ENCODE measurements at places on chromosomes 7 and 10.

DNA sequence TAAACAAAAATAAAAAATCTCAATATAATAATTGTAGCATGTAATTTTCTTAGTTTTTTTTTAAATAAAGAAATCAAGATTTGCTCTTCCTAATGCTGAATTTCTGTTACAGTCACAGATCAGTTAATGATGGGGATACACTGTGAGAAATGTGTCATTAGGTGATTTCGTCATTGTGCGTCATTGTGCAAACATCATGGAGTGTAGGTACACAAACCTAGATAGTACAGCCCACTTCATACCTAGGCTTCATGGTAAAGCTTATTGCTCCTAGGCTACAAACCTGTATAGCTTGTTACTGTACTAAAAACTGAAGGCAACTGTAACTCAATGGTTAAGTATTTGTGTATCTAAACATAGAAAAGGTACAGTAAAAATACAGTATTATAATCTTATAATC lies 74.4 kb upstream of the LSM8 start:
- no peak for DNase-seq

DNA sequence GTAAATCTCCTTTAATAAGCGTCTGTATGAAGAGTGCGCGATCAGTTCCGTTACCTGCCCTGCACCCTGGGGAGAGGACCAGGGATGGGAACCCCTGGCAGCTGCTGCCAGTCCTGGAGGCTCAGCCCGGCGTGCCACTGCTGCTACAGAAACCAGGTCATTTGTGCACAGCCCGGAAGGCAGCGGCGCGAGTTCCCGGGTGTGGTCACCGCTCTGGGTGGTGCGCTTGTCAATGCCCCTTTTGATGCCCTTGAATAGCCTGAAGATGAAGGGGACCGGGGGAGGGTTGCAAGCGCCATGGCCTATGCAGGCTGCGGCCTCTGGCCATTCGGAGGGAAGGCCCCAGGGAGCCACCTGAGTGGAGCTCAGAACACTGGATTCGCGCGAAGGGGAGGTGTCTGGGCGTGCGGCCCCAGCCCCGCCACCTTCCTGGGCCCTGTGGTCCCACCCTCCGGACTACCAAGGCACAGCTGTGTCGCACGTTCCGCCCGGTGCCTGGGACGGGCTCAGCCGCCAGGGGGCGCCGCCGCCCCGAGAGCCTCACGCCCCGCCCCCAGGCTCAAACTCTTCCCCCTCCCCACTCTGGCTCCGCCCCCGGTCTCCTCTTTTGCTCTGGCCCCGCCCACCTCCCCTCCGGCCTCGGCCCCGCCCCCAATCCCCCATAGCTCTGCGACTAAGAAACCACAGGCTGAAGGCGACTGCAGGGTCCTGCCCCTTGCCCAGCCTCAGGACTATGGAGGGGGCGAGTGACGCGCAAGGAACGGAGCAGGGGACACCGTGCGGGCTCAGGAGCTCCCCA lies 16.5 kb downstream of the AP5Z1 start:
- peak; percentile 86 for DNase-seq

DNA sequence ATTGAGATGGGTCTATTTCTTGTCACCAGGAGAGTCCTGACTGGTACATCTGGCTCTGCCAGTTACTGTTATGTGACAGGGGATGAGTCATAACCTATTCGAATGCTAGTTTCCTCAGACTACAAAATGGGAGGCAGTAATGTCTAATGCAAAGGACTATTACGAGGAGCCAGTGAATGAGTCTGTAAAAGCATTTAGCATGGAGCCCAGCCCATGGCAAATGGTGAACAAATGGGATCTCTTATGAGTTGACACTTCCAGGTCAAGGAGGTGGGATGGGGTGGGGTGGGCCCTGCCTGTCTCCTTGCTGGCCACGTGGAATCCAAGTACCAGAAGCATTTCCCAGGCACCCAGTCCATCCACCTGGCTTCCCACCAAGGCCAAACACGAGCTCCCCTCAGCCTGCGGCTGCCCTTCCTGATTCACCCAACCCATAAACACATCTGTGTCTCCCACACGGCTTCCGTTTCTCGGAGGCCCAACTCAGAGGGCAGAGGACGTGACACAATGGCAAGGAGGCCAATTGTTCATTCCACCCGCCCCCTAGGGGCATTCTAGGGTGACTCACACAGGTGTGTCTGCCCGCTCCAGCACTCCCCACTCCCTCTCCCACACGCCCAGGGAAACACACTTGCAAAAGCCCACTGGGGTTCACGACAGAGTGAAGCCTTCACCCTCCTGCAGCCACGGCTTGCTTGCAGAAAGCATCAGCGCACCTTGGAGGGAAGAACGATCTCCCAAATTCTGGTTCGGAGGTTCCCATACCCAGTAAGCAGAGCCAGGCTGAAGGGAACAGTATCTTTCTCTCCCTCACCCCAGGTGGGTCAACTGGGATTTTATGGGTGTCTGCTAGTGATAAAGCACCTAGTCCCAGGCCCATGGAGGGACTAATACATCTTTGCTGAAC lies 109.8 kb downstream of the SH3PXD2A start:
- DNase-seq: no peak

DNA sequence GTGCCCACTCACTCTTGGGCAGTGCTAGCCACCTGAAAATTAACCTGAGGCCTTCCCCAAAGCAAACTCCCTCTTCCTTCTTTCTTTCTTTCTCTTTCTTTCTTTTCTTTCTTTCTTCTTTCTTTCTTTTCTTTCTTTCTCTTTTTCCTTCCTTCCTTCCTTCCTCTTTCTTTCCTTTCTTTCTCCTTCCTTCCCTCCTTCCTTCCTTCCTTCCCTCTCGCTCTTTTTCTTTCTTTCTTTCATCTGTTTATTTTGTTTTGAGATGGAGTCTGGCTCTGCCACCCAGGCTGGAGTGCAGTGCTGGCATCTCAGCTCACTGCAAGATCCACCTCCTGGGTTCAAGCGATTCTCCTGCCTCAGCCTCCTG lies 17.0 kb upstream of the KPNA7 start:
- DNase-seq: no peak

- no peak for DNase-seq
Observed at GRCh38 chr7:120169996-120170783, 102.8 kb upstream of the KCND2 start.

GRCh38 chr7:142711746-142712616 lies 37.3 kb upstream of the PRSS1 start:
- DNase-seq: no peak

- DNase-seq: no peak
Observed at GRCh38 chr10:94042001-94042833, 48.5 kb downstream of the PLCE1 start.

DNA sequence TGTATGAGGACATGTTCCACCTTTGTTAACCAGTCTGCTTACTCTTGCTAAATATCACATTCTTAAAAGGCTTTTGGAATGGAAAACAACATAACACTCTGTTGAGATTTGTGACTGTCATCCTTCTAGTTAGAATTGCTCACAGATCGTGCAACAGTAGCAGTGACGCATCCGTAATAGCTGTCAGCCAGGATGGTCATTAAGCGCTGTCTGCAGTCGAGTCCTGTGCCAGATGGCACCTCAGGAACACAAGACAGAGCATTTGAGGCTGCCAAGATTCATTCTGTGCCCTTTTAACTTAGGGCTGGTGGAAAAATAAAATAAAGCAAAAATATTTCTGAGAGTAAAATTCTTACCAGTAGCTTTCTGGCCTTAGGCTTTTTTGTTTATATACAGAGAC lies 348.6 kb downstream of the ANKRD7 start:
- no peak for DNase-seq

- DNase-seq: no peak
Observed at GRCh38 chr10:61992671-61993668, 91.5 kb downstream of the ARID5B start.

DNA sequence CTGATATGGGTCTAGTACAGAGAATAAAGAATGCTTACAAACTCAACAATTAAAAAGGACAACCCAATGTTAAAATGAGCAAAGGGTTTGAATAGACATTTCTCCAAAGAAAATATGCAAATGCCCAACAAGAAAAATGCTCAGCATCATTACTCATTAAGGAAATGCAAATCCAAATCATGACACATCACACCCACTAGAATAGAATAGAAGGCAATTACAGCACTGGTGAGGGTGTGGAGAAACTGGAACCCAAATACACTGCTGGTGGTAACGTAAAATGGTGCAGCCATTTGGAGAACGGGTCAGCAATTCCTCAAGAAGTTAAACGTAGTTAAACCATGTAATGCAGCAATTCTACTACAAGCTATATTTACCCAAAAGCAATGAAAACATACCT lies 53.8 kb downstream of the KDM7A start:
- no peak for DNase-seq

- DNase-seq: no peak
Observed at GRCh38 chr7:50310361-50310760, 5.8 kb downstream of the IKZF1 start.

DNA sequence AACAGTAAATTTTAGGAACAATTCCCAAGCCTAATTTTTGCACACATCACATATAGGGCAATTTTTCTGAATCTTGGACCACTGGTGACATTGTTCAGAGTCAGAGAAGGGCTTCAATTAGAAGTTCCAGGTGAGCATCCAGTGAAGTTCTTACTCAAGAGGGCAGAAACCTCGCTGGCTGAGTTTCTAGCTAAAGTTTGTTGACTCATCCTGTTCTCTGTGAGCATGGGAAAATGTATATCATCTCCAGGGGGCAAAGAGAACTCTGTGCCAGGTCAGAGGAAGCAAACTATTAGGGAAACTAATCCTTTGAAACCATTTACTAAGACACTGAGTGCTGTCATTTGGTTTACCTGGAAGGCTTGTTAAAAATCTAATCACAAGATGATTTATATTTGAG lies 695.6 kb upstream of the IGFBP3 start:
- no peak for DNase-seq

GRCh38 chr7:28157076-28157745 lies 23.4 kb downstream of the JAZF1 start:
- DNase-seq: no peak

- DNase-seq: peak; percentile 38
Observed at GRCh38 chr7:92835851-92836488, 403 bp downstream of the CDK6 start.

DNA sequence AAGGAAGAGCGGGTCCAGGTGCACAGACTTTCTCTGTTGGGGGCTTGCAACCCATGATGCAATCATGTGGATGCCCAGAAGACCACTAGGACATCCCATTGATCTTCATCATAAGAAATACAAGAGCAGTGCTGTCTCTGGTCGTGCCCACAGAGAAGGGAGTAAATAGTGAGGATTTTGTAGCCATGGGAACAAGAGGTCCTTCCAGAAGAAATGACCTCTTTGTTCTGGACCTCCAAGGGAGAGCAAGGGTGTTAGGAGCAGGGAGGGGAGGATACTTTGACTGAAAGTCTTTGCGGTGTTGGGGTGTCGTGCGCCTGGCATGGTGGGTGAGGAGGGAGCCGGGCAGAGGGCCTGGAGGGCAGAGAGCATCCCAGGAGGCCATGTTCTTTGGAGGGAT lies 55.0 kb upstream of the EN2 start:
- no peak for DNase-seq

DNA sequence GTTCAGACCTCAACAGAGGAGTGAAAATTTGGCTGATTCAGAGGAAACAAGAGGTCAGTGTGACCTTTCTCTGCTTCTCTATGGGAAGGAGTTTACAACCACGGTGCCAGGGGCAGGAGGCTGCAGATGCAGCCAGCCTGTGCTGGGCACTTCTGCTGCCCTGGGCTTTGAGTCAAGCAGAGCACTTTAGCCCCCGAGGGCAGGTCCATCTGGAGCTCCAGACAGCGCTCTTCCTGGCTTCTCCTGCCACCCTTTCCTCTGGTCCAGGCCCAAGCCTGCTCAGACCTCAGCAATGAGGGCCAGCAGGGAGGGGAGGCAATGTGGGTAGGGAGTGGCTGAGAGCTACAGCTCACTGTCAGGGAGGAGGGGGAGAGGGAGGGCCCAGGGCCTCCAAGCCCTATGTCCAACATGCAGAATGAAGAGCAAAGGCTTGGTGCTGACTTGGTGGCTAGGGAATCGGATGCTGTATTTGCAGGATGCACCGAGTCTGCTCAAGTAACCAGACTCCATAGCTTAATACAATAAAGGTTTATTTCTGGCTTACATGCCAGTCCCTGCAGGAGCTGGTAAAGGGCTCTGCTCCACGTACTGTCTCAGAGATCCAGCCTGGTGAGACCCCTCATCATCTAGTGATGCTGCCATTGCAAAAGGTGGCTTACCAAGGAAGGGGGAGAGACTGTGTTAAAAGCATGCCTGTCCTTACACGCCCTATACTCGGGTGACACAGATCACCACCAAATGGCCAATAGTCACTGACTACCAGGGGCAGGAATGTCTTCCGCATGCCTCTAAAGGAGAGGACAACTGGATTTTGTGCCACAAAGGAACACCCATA lies 481.6 kb downstream of the RPS24 start:
- DNase-seq: no peak

DNA sequence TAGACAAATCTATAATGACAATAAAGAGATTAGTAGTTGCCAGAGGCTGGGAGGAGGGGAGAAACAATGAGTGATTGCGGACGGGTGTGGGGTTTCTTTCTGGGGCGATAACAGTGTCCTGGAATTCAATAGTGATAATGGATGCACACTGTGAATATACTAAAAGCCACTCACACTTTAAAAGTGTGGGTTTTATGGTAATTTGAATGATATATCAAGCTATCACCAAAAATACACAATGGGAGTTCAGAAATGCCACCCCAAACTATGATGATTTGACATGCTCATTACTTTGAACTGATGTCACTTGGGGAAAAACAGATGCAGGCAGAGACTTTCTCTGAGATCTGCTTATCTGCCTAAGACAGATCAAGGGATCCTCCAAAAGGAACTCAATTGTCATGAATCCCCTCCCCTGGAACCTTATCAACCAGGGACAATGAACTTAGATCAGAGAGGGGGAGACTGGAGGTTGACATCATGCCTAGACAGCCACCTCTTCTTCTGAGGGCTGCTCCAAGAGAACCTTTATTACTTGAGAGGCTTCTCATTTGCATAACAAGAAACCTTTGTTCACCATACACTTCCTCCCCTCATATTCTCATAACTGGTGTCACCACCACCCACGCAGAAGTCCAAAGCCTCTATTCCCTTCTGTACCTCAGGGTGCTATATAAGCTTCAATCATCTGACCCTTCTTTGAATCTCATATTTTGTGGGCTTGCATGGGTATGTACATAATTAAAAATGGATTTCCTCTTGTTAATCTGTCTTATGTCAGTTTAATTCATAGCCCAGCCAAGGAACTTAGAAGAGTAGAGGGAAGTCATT lies 14.8 kb upstream of the ZC3HAV1 start:
- DNase-seq: no peak

DNA sequence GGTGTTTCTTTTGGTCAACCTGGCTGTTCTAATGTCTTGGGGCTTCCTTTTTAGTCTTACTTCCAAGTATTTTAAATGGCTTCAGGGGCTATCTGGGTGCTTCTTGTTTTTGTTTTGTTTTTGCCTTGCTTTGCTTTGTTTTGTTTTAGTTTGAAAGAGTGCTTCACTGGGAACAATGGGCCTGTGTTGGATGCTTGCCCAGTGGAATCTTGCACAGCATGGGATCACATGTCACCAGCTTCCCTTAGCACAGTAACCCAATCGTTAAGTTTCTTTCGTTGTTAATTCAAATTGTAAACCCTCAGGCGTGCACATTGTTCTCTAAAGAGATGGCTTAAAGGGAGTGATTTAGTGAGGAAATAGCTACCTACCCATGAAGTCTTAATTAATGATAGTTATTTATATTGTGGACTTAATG lies 8.9 kb downstream of the COL17A1 start:
- no peak for DNase-seq

GRCh38 chr10:28241741-28242399 lies 61.0 kb downstream of the MPP7 start:
- peak; percentile 48 for DNase-seq

GRCh38 chr10:33746836-33747268 lies 412.4 kb upstream of the NRP1 start:
- DNase-seq: no peak
